Activated naive CD8-positive, alpha-beta T cell treated with anti-CD3 and anti-CD28 coated beads for 36 hours (primary cell): ENCODE measurements at places on chromosomes 11 and 22. TPM values are rescaled to one million over a fixed set of nuclear protein-coding genes. Genes with fewer than 3 reads are reported as not detected.

Gene RAB38
- total RNA-seq = 21.0 TPM

Gene GAB2
- 0.91 TPM for total RNA-seq

Gene PANX3
- not detected for total RNA-seq

Gene APOA4
- not detected for total RNA-seq

Gene KRTAP5-9
- total RNA-seq = not detected

Gene ADAMTS8
- total RNA-seq = not detected

Gene RIN1
- 1.6 TPM for total RNA-seq

Gene PRPF19
- 213 TPM for total RNA-seq

Gene ALKBH3
- 50.8 TPM for total RNA-seq

Gene PIWIL4
- total RNA-seq = 0.21 TPM

Gene RAC2
- total RNA-seq = 528 TPM

Gene ZNF215
- total RNA-seq = 2.4 TPM

Gene CARD10
- total RNA-seq = 0.14 TPM

Gene GPHA2
- not detected for total RNA-seq

Gene TNNT3
- total RNA-seq = 0.50 TPM

Gene OR51L1
- total RNA-seq = not detected

Gene OSBP2
- 0.45 TPM for total RNA-seq

Gene NCR3LG1
- total RNA-seq = 5.0 TPM

Gene CHADL
- 0.22 TPM for total RNA-seq

Gene CHEK2
- total RNA-seq = 11.8 TPM

Gene SSH3
- 4.6 TPM for total RNA-seq

Gene TBX1
- total RNA-seq = not detected

Gene APOL5
- total RNA-seq = not detected

Gene EXPH5
- total RNA-seq = 3.1 TPM
